ENCODE measurements at places on chromosomes 5 and 9.

- no peaks in the 10 kb centered on the region for H3K36me3 ChIP-seq
- H3K4me3 ChIP-seq: no peak overlapping the region
- DNase-seq: no peak
- no peaks in the 10 kb centered on the region for H3K27me3 ChIP-seq
- no peak overlapping the region for H3K27ac ChIP-seq
Measured at GRCh38 chr9:124198331-124198730, 59.4 kb upstream of the NEK6 start.

- H3K36me3 ChIP-seq: no peaks in the 10 kb centered on the region
- no peak overlapping the region for H3K4me3 ChIP-seq
- no peak overlapping the region for H3K27ac ChIP-seq
- no peak for DNase-seq
- no peaks in the 10 kb centered on the region for H3K27me3 ChIP-seq
- H3K4me1 ChIP-seq: peaks cover 5% of the 10 kb centered on the region
Measured at GRCh38 chr5:72440207-72440638, 67.0 kb downstream of the ZNF366 start.

GRCh38 chr5:147704544-147704943 is 78.0 kb downstream of the JAKMIP2 start:
- no peak overlapping the region for H3K4me3 ChIP-seq
- no peaks in the 10 kb centered on the region for H3K27me3 ChIP-seq
- H3K4me1 ChIP-seq: peaks cover 11% of the 10 kb centered on the region
- DNase-seq: no peak

- H3K4me3 ChIP-seq: no peak overlapping the region
- H3K36me3 ChIP-seq: no peaks in the 10 kb centered on the region
- peak; percentile 12 for DNase-seq
- no peak overlapping the region for H3K27ac ChIP-seq
- H3K27me3 ChIP-seq: no peaks in the 10 kb centered on the region
Measured at GRCh38 chr9:18268381-18268780, 205.6 kb upstream of the ADAMTSL1 start.

GRCh38 chr9:80720579-80720978 is 968.8 kb downstream of the TLE1 start:
- H3K27me3 ChIP-seq: no peaks in the 10 kb centered on the region
- DNase-seq: no peak
- H3K4me3 ChIP-seq: no peak overlapping the region
- H3K4me1 ChIP-seq: no peaks in the 10 kb centered on the region
- H3K27ac ChIP-seq: no peak overlapping the region
- no peaks in the 10 kb centered on the region for H3K36me3 ChIP-seq

- H3K4me3 ChIP-seq: no peak overlapping the region
- H3K4me1 ChIP-seq: no peaks in the 10 kb centered on the region
- H3K27ac ChIP-seq: no peak overlapping the region
- no peak for DNase-seq
Measured at GRCh38 chr9:120393386-120394057, 186.4 kb downstream of the CDK5RAP2 start.

DNA sequence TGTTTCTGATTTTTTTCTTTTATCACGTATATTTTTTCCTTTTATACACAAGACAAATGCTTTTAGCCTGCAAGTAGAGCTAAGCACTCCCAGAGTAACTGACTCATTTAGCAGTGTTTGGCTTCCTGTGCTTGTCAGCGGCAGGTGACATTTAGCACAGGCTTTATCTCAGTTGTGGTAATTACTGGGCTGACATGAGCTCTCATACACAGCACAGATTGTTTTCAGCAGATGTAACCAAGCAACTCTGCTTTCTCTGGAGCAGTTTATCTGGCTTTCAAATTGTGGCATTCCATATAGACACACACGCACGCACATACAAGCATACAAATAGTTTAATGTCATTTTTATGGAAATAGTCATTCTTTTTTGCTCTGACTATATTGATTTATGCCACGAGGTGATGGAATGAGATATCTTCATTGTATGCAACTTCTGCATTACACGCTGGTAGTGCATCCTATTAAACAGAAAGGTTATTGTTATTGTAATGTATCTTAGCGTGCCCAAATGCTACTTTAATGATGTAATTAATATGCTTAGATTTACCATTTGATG is 379.0 kb upstream of the GRAMD2B start:
- no peak for DNase-seq
- peaks cover 4% of the 10 kb centered on the region for H3K4me1 ChIP-seq
- no peak overlapping the region for H3K4me3 ChIP-seq

DNA sequence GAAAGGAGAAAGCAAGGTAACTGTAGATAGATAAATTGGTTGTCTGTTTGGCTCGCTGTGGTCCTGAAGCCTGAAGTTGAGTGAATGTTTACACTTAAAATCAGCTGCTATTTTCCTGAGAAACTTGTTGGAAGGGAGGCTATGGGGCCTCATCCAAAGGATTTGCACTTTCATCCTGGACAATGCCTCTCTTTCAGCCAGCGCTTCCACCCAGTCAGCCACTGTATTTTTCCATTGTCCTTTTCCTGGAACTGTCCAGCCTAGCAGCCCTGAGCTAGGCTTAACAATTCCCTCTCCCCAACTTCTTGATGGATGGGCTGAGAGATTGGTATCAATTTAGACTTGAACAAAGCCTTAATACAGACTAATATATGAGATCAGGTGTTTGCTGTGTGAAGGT is 429.2 kb downstream of the DMAC1 start:
- H3K27me3 ChIP-seq: no peaks in the 10 kb centered on the region
- no peak overlapping the region for H3K4me3 ChIP-seq
- no peaks in the 10 kb centered on the region for H3K4me1 ChIP-seq
- no peaks in the 10 kb centered on the region for H3K36me3 ChIP-seq
- peak; percentile 26 for DNase-seq
- H3K27ac ChIP-seq: no peak overlapping the region

- H3K4me3 ChIP-seq: no peak overlapping the region
- H3K27ac ChIP-seq: no peak overlapping the region
- no peaks in the 10 kb centered on the region for H3K4me1 ChIP-seq
- H3K36me3 ChIP-seq: no peaks in the 10 kb centered on the region
- no peak for DNase-seq
Measured at GRCh38 chr9:82148426-82148810, 159.8 kb downstream of the SPATA31D1 start.

GRCh38 chr5:113356487-113356886 is 78.3 kb downstream of the TSSK1B start:
- DNase-seq: no peak
- H3K27ac ChIP-seq: no peak overlapping the region
- H3K4me3 ChIP-seq: no peak overlapping the region
- no peaks in the 10 kb centered on the region for H3K4me1 ChIP-seq
- no peaks in the 10 kb centered on the region for H3K27me3 ChIP-seq

DNA sequence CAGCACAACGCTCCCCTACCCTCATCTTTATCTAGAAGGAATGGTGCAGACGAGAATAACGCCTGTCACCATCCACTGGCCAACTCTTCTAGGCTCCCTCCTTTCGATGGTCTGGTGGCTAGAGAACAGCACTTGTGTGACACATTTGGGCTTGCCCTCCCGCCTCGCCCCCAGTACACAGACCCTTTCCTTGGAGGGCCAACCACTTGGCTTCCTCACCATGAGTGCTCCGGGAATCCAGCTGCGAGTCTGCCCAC is 1.4 kb downstream of the GNAQ start:
- peaks cover 32% of the 10 kb centered on the region for H3K4me1 ChIP-seq
- H3K27ac ChIP-seq: no peak overlapping the region
- peak overlapping the region; percentile 92 for H3K4me3 ChIP-seq

DNA sequence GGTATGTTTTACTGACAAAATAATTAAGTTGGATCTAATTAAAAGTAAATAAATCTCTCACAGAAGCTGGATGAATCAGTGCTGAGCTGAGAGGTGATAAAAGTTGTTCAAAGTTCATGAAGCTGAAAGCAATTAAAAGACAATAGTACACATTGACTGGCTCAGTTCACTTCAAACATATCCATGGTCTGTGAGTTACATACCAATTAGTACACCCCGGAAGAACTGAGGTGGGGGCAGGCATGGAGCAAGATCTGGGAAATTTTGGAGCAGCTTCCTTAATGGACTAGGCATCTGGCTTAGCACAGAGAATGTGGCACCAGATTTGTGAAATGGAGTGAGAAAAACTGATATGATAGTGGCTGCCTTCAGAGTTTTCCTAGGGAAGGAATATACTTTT is 152.7 kb downstream of the ATP10B start:
- H3K27ac ChIP-seq: no peak overlapping the region
- no peaks in the 10 kb centered on the region for H3K36me3 ChIP-seq
- DNase-seq: peak; percentile 12
- peaks cover 3% of the 10 kb centered on the region for H3K4me1 ChIP-seq
- H3K27me3 ChIP-seq: no peaks in the 10 kb centered on the region
- H3K4me3 ChIP-seq: no peak overlapping the region

DNA sequence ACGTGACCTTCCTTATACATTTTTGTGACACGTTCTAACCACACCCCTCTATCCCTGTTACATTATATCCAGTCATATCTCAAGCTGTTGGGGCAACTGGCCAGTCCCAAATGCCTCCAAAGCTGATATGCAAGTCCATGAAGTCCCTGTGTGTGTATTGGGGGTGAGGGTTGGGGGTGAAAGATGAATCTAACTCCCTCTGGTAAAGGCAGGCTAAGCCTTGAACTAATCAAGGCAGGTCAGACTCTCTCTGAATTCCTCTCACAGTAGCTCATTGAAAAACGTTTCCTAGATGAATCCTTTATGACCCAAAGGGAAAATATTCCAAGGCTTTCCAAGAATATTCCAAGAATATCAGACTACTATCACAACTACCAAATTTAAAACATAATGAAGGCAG is 174.4 kb downstream of the MUSK start:
- H3K27me3 ChIP-seq: no peaks in the 10 kb centered on the region
- H3K36me3 ChIP-seq: no peaks in the 10 kb centered on the region
- H3K27ac ChIP-seq: no peak overlapping the region

GRCh38 chr9:110623462-110624025 is 44.0 kb upstream of the SVEP1 start:
- no peaks in the 10 kb centered on the region for H3K36me3 ChIP-seq
- peak; percentile 67 for DNase-seq
- no peaks in the 10 kb centered on the region for H3K4me1 ChIP-seq
- no peaks in the 10 kb centered on the region for H3K27me3 ChIP-seq
- H3K27ac ChIP-seq: no peak overlapping the region

DNA sequence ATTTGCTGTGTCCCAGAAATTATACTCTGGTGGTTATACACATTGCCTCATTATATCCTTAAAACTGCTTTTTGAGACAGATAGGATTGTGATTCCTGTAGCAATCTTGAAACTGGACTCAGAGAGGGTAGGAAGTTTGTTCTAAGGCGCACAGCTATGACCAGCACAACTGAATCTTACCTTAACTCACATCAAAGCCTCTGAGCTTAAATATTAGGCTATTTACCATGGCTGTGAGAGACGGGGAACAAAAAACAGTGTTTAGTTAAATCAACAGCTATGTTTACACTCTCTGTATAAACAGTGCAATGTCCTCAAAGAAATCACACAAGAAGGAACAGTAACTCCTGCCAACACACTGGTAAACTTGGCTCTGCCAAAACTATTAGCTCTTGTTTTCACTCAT is 50.9 kb upstream of the TUT7 start:
- peaks cover 29% of the 10 kb centered on the region for H3K27me3 ChIP-seq
- no peak overlapping the region for H3K27ac ChIP-seq
- DNase-seq: no peak
- H3K36me3 ChIP-seq: no peaks in the 10 kb centered on the region

GRCh38 chr5:58760222-58760621 is 177.3 kb downstream of the RAB3C start:
- H3K4me3 ChIP-seq: no peak overlapping the region
- H3K27ac ChIP-seq: no peak overlapping the region
- no peak for DNase-seq
- no peaks in the 10 kb centered on the region for H3K36me3 ChIP-seq

DNA sequence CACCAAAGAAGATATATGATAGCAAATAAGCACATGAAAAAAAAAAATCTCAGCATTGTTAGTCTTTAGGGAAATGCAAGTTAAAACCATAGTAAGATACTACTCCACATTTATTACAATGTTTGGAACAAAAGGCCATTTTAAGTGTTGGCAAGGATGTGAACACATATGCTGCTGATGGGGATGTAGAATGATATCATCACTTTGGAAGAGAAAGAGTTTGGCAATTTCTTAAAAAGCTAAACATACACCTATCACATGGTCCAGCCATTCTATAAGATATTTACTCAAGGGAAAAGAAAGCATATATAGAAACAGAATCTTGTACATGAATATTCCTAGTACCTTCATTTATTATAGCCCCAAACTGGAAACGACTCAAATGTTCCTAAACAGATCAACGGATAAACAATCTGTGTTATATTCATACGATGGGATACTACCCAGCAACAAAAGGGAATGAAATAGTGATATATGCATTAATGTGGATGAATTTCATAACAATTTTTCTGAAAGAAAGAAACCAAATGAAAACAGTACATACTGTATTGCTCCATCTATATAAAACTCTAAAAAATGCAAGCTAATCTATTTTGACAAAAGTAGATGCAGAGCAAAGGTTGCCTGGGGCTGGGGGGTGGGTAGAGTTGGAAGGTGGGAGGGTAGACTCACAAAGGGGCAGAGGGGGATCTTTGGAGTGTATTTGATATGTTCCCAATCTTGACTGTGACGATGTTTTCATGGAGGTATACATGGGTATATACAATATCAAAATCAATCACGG is 45.7 kb upstream of the SMAD5 start:
- no peak overlapping the region for H3K27ac ChIP-seq
- no peak overlapping the region for H3K4me3 ChIP-seq
- DNase-seq: no peak
- no peaks in the 10 kb centered on the region for H3K4me1 ChIP-seq
- H3K27me3 ChIP-seq: peaks cover 15% of the 10 kb centered on the region
- no peaks in the 10 kb centered on the region for H3K36me3 ChIP-seq

DNA sequence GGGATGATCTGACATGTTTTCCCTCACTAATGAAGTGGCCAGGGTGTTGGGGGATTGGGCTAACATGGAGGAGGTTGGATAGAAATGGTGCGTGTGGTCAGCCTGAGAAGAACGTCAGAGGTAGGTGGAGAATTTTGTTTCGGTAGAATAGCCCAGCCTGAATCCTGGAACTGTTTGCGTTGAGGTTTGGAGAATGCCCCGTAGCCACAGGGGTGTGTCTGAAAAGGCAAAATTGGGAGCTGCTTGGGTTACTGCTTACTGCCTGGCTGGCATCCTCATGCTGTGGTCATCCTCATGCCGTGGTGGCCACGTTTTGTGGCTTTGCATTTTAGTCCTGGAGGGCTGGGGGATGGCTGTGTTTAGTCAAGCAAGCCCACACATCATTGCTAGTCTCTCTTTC is 236.9 kb downstream of the GOLPH3 start:
- DNase-seq: no peak
- no peaks in the 10 kb centered on the region for H3K36me3 ChIP-seq
- H3K27me3 ChIP-seq: no peaks in the 10 kb centered on the region
- peaks cover 11% of the 10 kb centered on the region for H3K4me1 ChIP-seq
- no peak overlapping the region for H3K27ac ChIP-seq
- no peak overlapping the region for H3K4me3 ChIP-seq

GRCh38 chr9:123343443-123344191 is 12.4 kb upstream of the CRB2 start:
- no peaks in the 10 kb centered on the region for H3K4me1 ChIP-seq
- no peak for DNase-seq
- H3K4me3 ChIP-seq: no peak overlapping the region
